8988T (cell line): ENCODE measurements at places on chromosomes 12 and 14.

DNA sequence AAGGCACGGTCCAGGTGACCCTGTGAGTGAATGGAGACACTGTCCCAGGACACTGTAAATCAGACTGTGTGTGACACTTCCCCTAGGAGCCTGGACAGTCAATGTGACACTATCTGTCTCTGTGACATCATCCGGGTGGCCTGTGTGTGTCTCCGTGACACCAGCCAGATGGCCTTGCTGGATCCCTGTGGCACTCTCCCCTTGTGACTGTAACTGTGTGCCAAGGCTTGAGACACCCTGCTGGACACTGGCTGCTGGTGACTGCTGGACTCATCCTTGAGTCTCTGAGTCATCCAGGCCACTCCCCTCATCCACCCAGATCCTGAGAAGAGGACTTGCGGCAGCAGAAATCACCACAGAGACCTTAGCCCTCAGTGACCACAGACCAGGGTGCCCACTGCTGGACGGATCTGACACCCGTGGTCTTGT, 51.6 kb downstream of the MVK start:
- no peak for DNase-seq

DNA sequence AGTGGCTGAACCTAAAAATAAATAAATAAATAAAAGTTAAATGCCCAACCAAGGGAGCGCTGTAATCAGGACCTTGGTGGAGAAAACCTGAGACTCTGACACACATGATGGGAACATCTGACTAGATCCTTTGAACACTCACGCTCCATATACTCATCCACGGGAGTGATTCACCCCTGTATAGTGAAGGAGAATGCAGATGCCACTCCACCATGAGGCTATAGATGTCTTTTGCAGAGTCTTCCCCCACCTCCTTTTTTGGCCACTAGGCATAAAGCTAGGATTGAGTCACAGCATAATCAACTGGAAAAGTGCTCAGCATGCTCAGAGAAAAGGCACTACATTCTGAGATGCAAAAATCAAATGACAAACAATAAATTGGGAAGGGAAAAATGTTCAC, 19.0 kb downstream of the ADAM20 start:
- DNase-seq: no peak

GRCh38 chr14:71286126-71286525, 378.9 kb downstream of the PCNX1 start:
- DNase-seq: no peak

GRCh38 chr14:99747582-99748330, 45.5 kb upstream of the EML1 start:
- DNase-seq: no peak

GRCh38 chr12:105865886-105866285, 272.9 kb downstream of the NUAK1 start:
- no peak for DNase-seq

- DNase-seq: no peak
Measured at GRCh38 chr14:106538201-106538600, 1011.8 kb downstream of the TMEM121 start.

DNA sequence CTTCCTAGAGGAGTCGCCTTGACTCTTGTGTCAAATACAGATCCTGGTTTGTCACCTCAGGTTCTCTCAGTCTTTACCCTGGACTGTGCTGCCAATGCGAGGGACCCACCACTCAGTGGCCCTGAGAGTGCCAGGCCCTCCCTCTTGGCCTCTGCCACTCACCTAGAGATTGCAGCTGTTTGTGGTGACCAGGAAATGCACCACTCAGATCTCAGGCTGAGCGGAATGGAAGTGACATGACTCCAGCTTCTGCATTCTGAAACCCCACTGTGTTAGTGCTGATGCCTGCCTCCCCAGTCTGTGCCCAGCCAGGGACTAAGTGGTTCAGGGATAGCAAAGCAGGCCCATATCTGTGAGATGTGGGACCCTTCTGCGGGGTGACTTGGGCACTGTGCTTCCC, 27.8 kb upstream of the NEDD1 start:
- DNase-seq: no peak

DNA sequence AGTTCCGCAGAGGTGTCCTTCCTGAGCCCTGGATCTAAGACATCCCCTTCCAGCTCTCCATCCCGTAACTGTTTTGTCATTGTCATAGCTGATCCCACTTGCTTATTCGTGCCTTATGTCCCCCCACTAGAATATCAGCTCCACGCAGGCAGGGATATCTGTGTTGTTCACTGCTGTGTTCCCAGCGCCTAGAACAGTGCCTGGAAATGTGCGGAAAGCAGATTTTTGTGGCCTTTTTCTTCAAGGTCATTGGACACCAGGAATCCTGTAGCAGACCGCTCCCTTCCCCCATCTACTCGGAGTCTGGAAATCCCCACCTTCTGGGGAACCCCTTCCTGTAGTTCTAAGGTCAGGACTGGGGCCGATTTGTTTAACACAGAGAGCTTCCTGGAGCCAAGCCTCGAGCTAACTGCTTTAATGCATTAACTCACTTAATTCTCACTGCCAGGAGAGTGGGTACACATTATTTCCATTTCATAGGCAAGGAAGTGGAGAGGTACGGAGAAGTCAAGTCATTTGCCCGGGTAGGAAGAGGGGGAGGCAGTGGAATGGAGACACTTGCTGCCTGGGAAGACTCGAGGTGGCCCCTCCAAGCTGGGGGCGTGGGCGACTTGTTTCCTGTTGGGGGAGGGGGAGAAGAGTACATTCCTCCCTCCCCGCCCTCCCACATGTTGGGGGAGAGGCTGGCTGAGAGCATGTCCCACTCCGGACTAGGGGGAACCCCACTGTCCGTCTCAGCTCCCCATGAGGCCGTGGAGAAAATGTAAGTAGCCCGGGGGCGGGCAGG, 1.2 kb upstream of the SH2B3 start:
- no peak for DNase-seq

GRCh38 chr14:96964726-96965415, 167.7 kb downstream of the VRK1 start:
- DNase-seq: no peak

- no peak for DNase-seq
Measured at GRCh38 chr12:68483592-68484383, 126.9 kb upstream of the RAP1B start.

GRCh38 chr14:104281768-104282301, 143.4 kb downstream of the KIF26A start:
- no peak for DNase-seq

DNA sequence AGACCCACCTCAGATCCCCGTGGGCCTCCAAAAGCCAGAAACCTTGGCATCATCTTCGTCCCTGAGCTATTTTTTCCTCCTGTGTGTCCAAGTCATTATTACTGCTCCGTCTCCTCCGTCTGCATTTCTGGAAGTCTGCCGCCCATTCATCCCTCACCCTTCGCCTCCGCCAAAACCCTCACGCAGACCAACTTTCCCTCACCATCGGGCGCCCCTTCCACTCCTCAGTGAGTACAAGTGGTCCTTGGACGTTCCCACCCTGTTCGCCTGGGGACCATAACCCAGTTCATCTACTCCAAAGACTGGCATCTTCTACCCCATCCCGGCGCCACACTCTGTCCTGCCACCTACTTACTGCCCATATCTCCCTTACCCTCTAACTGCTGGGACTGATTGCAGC, 3.7 kb upstream of the LTBP2 start:
- no peak for DNase-seq

DNA sequence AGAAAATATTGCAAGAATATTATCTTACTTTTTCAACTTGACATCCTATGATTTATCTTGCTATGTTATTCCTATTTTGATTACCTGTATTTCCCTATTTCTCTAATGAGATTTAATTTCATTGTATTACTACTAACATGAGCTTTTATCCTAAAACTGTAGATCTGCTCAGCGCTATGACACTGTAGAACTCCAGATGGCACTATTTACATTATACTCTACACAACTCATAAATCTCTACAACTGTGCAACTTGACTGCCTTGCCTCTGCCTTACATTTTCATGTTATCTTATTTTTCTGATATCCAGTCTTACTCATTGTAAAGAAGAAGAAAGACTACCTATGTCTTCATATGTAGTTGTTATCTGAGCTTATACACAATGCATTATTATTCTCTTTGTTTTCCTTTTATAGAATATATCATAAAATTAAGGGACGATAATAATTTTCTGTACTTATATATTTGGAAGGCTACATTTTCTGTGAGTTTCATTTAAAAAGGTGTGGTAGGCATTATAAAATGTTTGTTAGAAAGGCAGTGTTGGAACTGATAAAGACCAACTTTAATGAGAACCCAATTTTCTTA, 24.1 kb downstream of the NUP37 start:
- no peak for DNase-seq

GRCh38 chr14:60356386-60356785, 107.4 kb downstream of the PPM1A start:
- DNase-seq: no peak

GRCh38 chr12:58919231-58920101, 838 bp downstream of the LRIG3 start:
- no peak for DNase-seq

GRCh38 chr14:51807356-51807755, 53.1 kb upstream of the GNG2 start:
- no peak for DNase-seq

DNA sequence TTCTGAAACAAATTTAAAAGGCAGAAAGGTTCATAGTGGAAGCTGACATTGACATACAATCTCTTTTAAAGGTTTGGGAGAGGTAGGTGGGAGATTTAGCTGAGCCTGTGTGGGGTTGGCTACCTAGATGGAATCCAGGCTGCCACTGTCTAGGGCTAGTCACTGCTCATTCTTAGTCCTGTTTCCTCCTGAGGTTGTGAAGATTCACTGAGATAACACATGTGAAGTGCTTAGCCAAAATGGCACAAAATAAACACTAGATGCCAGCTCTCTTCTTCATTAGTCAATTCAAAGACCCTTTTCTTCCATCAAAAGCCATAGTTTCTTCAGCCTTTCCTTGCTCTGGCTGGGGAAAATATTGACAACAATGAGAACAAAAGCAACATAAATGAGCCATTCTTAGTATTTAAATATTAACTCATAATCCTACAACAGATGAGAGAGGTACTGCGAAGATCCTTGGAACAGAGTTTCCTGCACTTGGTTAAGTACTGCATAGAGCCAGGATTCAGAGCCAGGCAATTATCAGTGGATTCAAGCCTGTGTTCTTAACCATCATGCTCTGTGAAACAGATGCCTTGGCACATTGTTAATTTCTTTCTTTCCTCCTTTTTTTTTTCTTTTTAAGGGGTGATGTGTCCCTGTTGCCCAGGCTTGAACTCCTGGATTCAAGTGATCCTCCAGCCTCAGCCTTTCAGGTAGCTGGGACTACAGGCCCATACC, 3.5 kb downstream of the MYF6 start:
- DNase-seq: no peak

DNA sequence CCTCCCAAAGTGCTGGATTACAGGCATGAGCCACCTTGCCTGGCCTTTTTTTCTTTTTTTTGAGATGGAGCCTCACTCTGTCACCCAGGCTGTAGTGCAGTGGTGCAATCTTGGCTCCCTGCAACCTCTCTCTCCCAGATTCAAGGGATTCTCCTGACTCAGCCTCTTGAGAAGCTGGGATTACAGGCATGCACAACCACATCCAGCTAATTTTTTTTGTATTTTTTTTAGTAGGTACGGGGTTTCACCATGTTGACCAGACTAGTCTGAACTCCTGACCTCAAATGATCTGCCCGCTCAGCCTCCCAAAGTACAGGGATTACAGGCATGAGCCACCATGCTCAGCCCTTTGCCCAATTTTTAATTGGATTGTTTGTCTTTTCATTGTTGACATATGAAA, 58.0 kb downstream of the SINHCAF start:
- DNase-seq: no peak

DNA sequence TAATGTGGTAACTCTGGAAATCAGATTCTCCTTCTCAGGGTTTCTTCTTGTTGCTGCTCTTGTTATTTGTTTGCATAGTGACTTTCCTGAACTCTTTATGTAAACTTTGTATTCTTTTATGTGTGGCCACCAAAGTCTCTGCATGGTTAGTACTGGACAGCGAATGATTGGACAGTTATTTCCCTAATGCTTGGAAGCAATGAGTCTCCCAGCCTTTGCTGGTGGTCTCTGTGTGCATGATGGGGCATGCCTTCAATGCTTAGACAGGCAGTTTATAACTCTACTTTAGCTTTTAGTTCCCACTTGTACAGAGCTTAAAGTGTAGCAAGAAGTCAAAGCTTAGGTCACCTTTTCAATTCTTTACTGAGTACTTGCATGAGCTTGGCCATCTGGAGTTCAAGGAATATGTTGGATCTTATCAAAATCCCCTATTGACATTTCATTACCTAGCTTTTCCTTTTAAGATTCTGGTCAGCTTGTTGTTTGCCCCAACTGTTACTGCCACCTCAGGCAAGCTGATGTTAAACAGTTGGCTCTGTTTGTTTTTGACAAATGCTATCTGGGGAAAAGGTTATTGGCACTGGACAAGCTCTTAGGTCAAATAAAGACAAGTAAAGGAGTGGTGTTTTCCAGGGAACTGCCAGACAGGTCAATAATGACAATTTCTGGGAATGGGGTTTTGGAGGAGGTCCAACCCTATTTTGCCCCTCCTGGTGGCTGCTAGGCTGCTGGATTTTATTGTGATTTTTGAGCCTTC, 12.3 kb downstream of the CCDC91 start:
- no peak for DNase-seq

GRCh38 chr12:39830171-39830570, 210.6 kb upstream of the ABCD2 start:
- DNase-seq: no peak

GRCh38 chr14:78173346-78174035, 3.3 kb downstream of the NRXN3 start:
- DNase-seq: no peak

- DNase-seq: no peak
Measured at GRCh38 chr14:91135039-91135438, 21.2 kb downstream of the DGLUCY start.

DNA sequence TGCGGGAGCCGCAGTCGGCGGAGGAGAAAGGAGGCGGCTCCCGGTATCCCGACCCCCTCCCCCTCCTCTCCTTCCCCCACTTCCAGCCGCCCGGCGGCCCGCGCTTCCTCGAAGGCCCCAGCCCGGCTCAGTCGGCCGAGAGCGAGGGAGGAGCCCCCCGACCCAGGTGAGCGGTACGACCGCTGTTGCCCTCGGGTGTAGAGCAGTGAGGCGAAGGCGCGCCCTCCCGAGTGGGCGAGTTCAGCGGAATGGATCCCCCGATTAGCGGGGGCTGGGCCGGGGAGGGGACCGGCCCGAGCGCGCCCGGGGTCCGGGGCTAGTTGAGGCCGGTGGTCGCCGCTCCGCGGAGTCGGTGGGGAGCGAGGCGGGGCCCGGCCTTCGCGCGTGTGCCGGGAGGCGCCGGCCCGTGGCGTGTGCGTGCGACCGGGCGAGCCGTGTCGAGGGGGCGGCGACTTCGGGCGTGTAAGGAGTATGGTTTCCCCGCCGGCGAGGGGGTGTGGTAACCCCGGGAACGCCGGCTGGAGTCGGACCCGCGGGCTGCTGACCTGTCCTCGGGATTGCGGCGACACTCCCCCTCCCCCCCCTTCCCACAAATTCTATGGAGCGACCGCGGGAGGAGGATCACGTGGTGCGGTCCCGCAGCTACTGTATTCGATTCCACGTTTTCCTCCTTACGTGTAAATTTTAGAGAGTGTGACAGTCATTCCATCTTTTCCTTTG, 501 bp downstream of the RIMKLB start:
- DNase-seq: peak; percentile 45

- no peak for DNase-seq
Measured at GRCh38 chr12:114598111-114598510, 85.9 kb downstream of the TBX3 start.
